Vagina (tissue), 2 donors: ENCODE measurements at places on chromosomes 7 and 10. TPM values are rescaled to one million over a fixed set of nuclear protein-coding genes. Genes with fewer than 3 reads are reported as not detected.
A peak's percentile ranks its signal among the peaks of the same experiment; 100 is the strongest.

DNA sequence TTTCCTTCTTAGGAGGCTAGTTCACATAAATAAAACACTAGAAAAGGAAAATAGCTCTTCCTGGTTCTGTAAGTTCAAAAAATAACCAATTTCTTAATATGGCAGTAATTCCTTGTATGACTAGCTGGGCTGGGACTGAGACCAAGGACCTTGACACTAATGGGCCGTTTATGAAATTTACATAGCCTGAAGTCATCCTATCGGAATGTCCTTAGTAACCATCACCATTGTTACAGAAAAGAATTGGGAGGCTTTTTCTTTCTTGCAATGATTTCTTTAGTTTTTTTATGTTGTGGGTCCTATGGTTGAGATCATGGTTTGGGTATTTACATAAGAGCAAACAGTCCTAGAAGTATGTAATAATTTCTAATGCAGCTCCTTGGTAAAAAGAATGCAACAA is 87.1 kb upstream of the HDAC9 start:
- no peaks in the 10 kb centered on the region for H3K36me3 ChIP-seq
- H3K27me3 ChIP-seq, result no peaks in the 10 kb centered on the region
- DNase-seq, result no peak

- no peaks in the 10 kb centered on the region for H3K4me1 ChIP-seq
- H3K27ac ChIP-seq, result no peak overlapping the region
- H3K36me3 ChIP-seq, result no peaks in the 10 kb centered on the region
- no peak overlapping the region for H3K4me3 ChIP-seq
- DNase-seq, result no peak
- H3K27me3 ChIP-seq, result no peaks in the 10 kb centered on the region
Observed at GRCh38 chr10:86203162-86203905, 163.3 kb downstream of the GRID1 start.

GRCh38 chr10:46255801-46256747 is 30.7 kb upstream of the ANTXRL start:
- H3K36me3 ChIP-seq, result no peaks in the 10 kb centered on the region
- no peak overlapping the region for H3K4me3 ChIP-seq
- H3K4me1 ChIP-seq, result no peaks in the 10 kb centered on the region
- DNase-seq, result peak; percentile 93

DNA sequence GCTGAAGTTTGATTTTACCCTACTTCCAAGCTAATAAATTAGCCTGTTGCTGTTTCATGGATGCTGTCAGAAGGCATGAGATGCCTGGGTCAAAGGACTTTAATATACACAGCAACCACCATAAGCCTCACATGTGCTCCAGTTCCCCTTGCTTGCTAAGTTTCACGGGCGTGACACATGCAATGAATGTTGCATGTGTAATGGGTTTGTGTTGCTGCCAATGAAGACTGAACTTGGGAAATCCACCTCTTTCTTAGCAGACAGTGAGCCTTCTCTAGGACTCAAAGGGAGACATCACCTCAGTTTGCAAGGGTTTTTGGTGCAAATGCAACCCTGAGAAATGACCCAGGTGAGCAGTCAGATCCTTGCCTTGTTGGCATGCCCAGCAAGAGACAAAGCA is 505.5 kb upstream of the PODXL start:
- no peak overlapping the region for H3K27ac ChIP-seq
- H3K27me3 ChIP-seq, result no peaks in the 10 kb centered on the region
- no peaks in the 10 kb centered on the region for H3K36me3 ChIP-seq
- DNase-seq, result peak; percentile 37

DNA sequence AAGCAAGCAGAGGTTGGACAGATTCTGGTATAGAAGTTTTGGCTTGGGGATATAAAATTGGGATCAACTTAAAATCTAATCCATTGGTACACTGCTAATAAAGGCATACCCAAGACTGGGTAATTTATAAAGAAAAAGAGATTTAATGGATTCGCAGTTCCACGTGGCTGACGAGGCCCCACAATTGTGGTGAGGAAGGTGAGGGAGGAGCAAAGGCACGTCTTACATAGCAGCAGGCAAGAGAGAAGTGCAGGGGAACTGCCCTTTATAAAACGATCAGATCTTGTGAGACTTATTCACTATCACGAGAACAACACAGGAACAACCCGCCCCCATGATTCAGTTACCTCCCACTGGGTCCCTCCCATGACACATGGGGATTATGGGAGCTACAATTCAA is 9.7 kb downstream of the ACADSB start:
- no peaks in the 10 kb centered on the region for H3K27me3 ChIP-seq
- no peak overlapping the region for H3K27ac ChIP-seq
- no peak for DNase-seq
- H3K36me3 ChIP-seq, result no peaks in the 10 kb centered on the region

GRCh38 chr10:72763201-72763600 is 71.3 kb downstream of the MCU start:
- H3K36me3 ChIP-seq, result no peaks in the 10 kb centered on the region
- H3K27ac ChIP-seq, result no peak overlapping the region
- no peaks in the 10 kb centered on the region for H3K27me3 ChIP-seq
- H3K4me1 ChIP-seq, result peaks cover 12% of the 10 kb centered on the region
- no peak overlapping the region for H3K4me3 ChIP-seq

- H3K36me3 ChIP-seq, result no peaks in the 10 kb centered on the region
- no peak overlapping the region for H3K27ac ChIP-seq
- H3K4me3 ChIP-seq, result no peak overlapping the region
- H3K4me1 ChIP-seq, result peaks cover 11% of the 10 kb centered on the region
- no peak for DNase-seq
- H3K27me3 ChIP-seq, result no peaks in the 10 kb centered on the region
Observed at GRCh38 chr7:81029511-81029910, 110.7 kb upstream of the SEMA3C start.

Gene PPP1R3C
- 26.3 TPM for total RNA-seq

Gene SUPV3L1
- total RNA-seq, result 27.5 TPM

DNA sequence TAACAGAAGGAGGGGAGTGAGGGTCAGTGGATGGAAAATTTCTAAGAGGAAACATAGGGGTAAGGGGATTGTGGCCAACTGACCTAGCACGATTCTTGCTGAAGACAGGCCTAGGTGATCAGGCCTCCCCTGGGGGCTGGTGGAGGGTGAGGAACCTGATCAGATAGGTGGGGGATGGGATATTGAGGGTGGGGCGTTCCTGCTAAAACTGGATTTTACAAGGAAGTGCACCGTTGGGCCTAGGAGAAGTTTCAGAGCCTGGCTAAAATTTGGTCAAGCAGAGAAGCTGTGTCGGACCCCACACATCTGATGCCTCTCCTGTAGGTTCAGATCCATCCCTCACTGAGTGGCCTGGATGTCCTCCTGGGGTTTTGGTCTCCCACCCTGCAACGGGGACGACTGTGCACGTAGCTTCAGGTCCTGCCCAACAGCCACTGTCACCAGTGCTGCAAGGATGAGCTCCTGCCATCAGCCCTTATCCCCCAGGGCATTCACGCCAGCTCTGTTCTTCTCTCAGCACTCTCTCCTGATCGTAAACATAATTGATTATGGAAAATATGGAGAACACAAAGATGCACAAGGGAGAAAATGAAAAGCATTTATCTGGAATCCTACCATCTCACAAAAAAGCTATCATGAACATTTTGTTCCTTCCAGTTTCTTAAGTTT is 89.9 kb downstream of the ADCY1 start:
- no peaks in the 10 kb centered on the region for H3K4me1 ChIP-seq
- H3K4me3 ChIP-seq, result no peak overlapping the region
- no peaks in the 10 kb centered on the region for H3K27me3 ChIP-seq
- H3K27ac ChIP-seq, result no peak overlapping the region
- DNase-seq, result peak; percentile 74

DNA sequence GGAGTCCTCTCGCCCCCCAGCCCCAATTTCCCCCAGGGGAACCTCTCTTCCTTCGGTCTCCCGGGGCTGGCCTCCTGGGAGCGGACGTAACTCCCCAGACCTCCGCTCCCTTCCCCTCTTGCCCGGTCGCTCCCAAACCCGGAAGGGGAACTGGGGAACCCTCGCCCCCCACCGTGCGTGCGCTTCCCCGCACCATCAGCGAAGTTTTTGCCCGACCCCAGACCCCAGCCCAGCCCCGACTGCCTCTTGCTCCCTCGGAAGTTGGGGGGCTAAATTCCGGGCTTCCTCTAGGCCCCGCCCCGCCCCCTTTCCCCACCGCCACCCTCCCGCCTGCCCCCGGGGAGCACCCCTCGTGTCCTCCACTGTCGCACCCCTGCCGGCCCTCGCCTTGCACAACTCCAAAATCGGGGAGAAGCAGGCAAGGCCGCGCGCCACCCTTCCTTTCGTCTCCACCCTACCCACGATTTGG is 436 bp downstream of the GNB2 start:
- H3K4me1 ChIP-seq, result peaks cover 25% of the 10 kb centered on the region
- peak overlapping the region; percentile 99 for H3K4me3 ChIP-seq
- DNase-seq, result no peak

Gene EGR2
- 3.2 TPM for total RNA-seq

DNA sequence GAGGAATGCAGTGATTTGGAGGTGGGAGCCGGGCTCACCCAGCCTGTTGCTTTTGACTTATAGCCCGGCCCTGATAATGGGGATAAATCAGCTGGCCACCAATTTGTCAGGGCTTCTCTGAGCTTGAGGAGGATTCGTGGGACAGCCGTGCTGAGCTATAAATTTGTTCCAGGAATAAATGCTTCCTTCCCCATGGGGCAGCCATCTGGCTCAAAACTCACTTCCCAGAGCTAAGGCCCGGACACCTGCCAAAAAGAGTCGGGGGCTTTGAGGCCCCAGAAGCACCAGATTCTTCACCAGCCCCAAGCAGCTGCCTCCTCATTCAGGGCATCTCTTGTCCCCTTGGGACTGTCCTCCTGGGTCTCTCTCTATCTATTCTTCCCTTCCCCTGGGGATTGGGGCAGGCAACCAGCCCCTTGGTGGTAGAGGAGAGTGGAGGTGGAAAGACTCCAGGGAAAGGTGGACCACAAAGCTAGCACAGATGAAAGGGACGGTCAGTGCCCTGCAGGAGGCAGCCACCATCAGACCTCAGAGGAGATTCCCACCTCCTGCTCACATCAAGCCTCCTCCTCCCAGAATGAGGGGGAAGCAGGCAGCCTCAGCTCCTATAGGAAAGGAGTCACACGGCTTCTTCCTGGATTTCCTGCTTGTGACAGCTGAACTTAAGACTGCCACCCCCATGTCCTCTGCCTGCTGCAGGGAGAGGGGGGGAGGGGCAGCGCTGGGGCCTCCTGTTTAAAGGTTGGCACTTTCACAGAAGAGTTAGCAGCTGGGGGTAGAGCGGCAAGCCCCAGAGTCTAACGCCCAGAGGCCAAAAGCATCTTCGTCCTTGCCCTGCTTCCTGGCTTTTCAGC is 44.2 kb upstream of the LRRC4 start:
- no peaks in the 10 kb centered on the region for H3K27me3 ChIP-seq
- H3K4me1 ChIP-seq, result peaks cover 6% of the 10 kb centered on the region
- H3K36me3 ChIP-seq, result no peaks in the 10 kb centered on the region
- no peak overlapping the region for H3K27ac ChIP-seq
- no peak for DNase-seq
- no peak overlapping the region for H3K4me3 ChIP-seq

DNA sequence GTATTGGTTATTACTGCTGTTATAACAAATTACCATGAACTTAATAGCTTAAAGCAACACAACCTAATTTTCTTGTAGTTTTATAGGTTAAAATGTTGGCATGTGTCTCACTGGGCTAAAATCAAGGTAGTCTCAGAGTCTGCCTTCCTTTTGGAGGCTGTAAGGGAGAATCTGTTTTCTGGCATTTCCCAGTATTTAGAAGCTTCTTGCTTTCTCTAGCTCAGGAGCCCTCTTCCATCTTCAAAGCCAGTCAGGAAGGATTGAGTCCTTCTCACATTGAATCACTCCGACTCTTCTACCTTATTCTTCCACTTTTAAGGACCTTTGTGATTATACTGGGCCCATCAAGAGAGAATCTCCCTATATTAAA is 156.2 kb downstream of the MBL2 start:
- no peaks in the 10 kb centered on the region for H3K4me1 ChIP-seq
- H3K27me3 ChIP-seq, result no peaks in the 10 kb centered on the region
- no peaks in the 10 kb centered on the region for H3K36me3 ChIP-seq
- H3K4me3 ChIP-seq, result no peak overlapping the region

DNA sequence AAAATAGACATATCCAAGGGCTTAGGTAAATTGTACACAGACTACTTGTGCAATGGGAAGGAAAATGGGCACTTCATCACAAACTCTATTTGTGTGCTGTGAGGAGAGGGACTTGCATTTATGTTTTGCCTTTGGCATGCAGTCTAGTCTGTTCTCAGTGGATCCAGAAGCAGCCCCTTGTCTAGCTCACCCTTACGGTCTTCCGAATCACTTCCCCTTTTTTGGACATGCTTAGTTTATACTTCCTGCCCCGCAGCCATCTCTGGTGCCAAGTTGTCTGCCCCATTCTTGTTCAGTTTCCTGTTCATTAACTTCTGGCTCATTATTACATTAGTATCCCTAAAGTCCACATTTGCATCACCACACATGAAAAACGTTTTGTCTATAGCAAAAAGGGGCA is 161.6 kb downstream of the NRCAM start:
- no peak overlapping the region for H3K27ac ChIP-seq
- no peaks in the 10 kb centered on the region for H3K4me1 ChIP-seq
- H3K27me3 ChIP-seq, result no peaks in the 10 kb centered on the region
- no peak overlapping the region for H3K4me3 ChIP-seq

GRCh38 chr7:99834382-99834781 is 6.6 kb downstream of the CYP3A43 start:
- no peak overlapping the region for H3K27ac ChIP-seq
- H3K4me1 ChIP-seq, result no peaks in the 10 kb centered on the region
- no peaks in the 10 kb centered on the region for H3K36me3 ChIP-seq

Gene ZNF503
- 24.6 TPM for total RNA-seq

GRCh38 chr10:60253484-60253883 is 136.2 kb downstream of the ANK3 start:
- H3K27me3 ChIP-seq, result no peaks in the 10 kb centered on the region
- no peak overlapping the region for H3K27ac ChIP-seq
- H3K4me3 ChIP-seq, result no peak overlapping the region
- no peak for DNase-seq

DNA sequence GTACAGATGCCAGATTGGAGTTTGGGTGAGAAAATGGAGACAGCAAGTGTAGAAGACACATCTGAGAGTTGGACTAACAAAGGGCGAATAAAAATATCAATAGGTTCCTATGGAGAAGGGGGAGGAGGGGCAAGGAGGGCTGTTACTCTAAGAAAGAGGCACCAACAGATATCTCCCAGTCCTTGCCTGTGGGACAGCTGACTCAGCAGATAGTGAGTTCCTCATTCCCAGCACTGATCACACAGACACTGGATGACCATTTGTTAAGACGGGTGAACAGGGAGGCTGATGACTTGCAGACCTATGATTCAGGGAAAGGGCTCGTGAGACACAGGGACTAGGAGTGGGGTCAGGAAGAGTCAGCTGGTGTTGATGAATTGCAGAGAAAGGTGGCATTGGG is 5.7 kb upstream of the PRR15 start:
- no peak for DNase-seq
- H3K27ac ChIP-seq, result no peak overlapping the region
- no peak overlapping the region for H3K4me3 ChIP-seq
- no peaks in the 10 kb centered on the region for H3K27me3 ChIP-seq
- no peaks in the 10 kb centered on the region for H3K36me3 ChIP-seq
